Ammon's horn (tissue), 1 donor: ENCODE measurements at places on chromosomes 7 and 10.
A peak's percentile ranks its signal among the peaks of the same experiment; 100 is the strongest.

- peak; percentile 16 for DNase-seq
Observed at GRCh38 chr7:28361551-28361950, 50.8 kb upstream of the CREB5 start.

- DNase-seq: no peak
Observed at GRCh38 chr10:4648999-4649398, 177.0 kb upstream of the AKR1E2 start.

- DNase-seq: no peak
Observed at GRCh38 chr7:109637428-109637990, 1067.8 kb downstream of the DNAJB9 start.

GRCh38 chr10:70970830-70971229, 82.5 kb upstream of the PCBD1 start:
- DNase-seq: no peak

- peak; percentile 62 for DNase-seq
Observed at GRCh38 chr10:14625192-14625631, 149.5 kb downstream of the FAM107B start.

GRCh38 chr10:122306282-122306681, 35.2 kb downstream of the BTBD16 start:
- no peak for DNase-seq

- no peak for DNase-seq
Observed at GRCh38 chr7:7102906-7103305, 79.4 kb upstream of the C1GALT1 start.

DNA sequence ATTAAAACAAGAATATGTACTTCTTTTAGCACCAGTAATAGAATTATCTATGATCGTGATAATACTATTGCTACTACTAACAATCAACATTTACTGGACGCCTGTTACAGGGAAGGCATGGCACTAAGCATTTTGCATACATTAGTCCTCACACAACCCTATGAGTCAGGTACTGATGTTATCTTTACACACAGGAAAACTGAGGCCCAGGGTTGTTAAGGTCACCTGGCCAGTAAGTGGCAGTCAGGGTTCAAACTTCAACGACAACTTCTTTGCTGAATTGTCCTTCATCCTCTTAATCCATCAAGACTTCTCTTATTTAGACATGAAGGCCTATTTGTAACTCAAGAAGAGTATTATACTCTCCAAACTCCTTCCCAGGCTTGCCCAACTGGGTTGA, 41.9 kb upstream of the ACSL5 start:
- no peak for DNase-seq

DNA sequence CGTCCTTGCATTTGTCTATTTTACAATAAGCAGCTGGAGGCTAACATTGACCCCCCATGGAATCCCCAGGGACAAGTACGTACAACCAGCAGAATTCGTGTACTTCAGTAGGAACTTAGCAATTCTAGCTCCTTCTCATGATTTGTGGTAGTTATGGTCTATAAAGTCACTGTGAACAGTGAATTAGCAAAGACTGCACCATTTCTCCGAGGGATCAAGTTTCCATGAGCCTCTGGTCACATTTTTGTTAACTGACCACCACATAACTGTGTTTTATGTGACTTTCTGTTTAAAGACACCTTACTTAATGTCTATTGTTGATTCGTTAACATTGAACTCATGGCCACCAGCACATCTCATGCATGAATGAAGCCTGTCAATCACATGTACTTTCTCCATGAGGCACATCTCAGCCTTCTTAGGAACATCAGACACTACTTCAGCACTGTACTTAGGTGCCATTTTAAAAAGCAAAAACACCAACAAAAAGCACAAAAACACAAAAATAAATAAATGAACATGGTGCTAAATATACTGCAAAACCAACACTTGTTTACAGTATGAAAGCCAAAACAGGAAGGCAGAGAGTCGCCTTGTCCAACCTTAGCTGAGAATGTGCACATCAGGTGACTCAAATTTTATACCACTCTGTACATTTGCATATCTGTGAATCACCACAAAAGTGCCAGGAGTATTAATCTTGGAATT, 9.0 kb upstream of the UCN3 start:
- no peak for DNase-seq

DNA sequence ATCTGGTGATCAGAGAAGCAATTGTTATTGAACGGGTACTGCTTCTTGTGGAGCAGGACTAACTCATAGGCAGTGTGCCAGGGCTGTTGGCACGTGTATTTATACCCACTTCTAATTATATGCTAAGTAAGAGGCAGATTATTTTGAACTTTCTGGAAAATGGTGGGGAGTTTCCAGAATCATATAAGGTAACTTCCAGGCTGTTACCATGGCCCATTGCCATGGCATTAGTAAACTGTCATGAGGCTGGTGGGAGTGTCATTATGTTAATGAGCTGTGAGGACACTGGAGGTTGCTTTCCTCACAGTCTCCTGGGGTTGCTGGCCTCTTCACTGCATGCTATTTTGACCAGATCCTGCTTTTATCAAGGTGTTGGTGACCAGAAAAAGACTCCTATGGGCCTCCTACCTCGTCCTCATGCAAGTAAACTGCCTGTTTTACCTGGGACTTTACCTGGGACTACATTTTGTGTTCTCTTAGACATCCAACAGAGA, 122.6 kb downstream of the KCND2 start:
- DNase-seq: no peak

DNA sequence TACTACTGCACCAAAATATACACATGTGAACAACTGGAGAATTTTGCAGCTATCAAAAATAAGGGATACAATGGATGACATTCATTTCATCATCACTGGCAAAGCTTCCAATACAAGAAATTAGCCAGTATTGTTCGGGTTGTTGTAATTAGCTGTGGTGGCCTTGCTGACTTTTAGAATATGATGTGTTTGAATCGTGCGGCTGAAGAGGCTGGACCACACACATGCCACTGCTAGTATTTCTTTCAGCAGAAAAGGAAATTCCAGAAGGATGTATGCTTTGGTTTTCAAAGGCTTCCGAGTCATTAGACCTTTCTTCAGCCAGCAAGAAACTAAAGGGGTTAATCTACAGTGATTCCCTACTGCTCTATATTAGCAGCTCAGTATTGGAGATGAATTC, 16.6 kb downstream of the RPP38 start:
- no peak for DNase-seq

GRCh38 chr7:50304911-50305582, 531 bp downstream of the IKZF1 start:
- no peak for DNase-seq

- no peak for DNase-seq
Observed at GRCh38 chr10:11483201-11484148, 128.0 kb downstream of the USP6NL start.

DNA sequence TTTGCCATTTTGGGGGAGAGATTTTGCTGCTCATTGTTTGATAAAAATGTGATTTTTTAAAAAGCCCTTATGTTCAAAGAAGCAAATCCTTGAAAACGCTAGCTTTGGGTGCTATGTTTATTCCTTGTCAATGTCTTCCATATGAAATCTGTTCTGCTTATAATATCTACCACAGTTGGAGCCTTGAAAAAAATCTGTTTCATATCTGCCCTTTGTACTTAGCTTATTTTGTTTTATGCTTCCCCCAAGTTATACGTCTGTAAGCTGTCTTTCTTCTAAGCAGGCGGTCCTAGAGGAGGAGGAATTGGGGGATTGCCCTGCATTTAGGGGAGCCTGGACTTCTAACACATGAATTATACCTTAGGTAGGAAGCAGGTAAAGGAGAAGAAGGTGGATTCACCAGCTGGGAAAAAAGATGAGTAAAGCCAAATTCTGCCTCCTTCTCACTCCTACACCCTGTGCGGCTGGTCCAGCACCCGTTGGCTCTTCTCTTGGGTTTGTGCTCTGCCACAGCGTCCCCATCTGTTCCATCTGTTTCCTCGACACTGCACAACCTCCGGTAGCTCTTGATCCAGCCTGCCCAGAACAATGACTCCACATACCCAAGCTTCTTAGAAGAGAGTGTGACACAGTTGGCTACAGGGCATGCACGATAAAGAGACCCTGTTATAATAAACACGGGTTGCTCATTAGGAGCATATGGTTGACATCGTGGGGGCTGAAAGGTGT, 31.9 kb upstream of the NEUROD6 start:
- no peak for DNase-seq

GRCh38 chr7:75738604-75738974, at the start of gene HIP1:
Gene HIP1 (minus strand): TSS chr7:75738941. CDS start chr7:75738920, 21 bp downstream.
- DNase-seq: peak; percentile 11

DNA sequence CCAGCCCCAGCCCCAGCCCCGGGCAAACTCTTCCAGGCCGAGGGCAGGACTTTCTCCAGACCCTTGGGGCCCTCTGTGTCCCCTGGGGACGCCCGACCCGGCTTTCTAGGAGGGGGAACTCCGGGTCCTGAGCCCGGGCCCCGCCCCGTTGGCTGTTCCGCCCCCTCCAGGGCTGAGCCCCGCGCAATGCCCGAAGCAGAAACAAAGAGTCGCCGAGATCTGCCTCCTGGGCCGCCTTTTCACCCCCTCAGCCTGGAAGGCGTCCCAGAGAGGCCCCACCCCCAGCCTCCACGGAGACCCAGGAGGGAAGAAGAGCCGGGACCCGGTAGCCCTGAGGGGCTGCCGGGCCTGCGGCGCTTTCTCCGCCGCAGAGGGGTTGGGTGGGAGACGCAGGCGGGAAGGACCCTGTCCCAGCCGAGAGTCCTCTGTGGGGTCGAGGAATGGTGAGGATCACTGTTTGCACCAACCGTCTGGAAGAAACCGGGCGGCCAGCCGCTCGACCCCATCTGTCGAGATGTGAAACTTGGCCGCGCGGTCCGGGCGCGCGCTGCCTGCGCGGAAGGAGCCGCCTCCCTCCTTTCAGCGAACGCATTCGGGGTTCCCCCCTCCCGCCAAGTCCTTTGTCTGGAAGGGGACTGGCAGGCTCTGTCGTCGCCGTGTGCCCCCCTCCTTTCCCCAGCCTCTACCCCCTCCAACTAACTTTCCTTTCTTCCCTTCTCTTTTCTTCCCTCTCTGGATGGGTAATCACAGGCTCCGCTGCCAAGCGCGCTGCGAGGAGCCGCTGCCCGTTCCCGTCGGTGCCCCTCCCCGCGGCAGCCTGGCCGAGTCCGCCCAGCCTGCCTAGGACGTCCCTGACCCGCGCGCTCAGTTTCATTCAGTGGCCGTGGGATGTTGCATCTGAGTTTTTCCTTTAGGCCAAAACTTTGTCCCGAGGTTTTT, 10.2 kb downstream of the EN2 start:
- DNase-seq: no peak

GRCh38 chr10:4839353-4839752, 13.3 kb downstream of the AKR1E2 start:
- no peak for DNase-seq

DNA sequence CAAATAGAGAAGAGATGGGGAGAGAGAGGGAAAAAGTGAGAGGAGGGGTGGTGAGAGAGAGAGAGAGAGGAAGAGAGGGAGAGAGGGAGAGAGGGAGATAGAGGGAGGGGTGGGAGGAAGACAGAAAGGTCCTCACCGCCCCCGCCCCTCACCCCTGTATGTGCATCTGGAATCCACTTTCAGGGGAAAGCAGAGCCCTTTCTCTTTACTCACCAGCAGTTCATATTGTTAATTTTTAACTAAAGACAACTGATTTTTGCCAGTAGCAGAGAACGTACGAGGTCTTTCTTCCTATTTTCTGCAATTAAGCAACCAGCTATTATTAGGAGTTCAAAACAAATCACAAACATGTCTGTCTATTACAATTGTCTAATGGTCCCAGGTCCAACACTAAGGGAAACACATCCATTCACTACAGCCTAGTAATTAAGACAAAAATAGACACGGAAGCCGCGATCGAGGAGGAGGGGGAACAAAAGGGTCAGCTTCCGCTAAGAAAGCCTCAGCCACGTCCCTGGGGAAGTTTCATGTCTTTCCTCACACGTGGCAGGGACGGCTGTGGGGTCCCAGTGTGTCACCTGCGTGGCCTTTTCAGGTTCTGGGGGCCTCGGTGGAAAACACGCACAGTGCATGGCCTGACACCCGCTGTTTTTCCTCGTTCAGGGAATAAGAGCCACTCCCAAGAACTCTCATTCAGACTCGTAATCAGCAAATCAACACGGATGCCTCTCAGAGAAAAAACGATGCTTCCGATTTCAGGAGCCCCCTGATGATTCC, 572.0 kb downstream of the PTPRN2 start:
- DNase-seq: no peak

DNA sequence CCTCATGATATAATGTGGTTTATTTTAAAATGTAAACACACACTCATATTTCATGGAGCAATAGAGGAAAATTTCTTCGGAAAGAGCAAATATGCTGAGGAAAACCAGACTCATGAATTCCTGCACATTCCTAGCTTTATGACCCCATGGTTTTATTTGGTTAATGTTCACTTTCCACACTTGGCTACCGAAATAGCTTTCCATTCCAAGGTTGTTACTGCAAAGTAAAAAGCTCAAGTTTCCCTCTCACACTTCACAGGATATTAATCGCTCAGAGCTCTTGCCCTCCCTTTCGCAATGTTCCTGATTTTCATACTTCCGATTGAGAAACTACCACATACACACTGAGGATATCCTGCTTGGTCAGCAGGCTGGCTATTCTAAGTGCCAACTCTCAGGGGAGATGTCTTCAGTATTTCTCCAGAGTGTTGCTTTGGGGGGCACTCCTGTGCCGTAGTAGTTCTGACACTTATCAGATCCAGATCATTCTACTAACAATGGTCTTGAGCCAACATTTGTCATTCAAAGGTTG, 77.5 kb upstream of the STEAP1B start:
- DNase-seq: peak; percentile 61

DNA sequence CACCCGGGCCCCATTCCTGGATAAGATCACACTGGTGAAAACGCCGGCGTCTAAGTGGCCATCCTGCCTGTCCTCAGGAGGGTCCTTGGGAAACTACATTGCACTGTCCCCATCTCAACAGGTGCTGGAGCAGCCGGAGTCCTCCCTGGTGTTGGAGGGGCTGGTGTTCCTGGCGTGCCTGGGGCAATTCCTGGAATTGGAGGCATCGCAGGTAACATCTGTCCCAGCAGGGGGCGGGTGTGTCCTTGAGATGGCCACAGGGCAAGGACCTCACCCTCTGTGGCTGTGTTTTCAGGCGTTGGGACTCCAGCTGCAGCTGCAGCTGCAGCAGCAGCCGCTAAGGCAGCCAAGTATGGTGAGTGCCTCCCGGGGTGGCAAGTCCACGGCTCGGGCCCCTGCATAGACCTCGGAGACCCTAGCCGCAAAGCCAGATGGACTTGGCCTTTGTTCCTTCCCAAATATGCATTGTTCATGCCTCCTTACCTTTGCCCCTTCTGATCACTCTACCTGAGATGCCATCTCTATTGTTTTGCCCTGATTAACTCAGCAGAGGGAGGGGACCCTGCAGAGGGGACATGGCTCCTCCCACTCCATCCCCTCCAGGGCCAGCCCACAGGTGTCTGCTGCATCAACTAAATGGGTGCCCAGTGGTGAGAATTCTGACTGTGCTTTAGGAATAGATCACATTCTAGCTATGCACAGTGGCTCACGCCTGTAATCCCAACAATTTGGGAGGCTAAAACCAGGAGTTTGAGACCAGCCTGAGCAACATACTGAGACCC, 23.8 kb downstream of the ELN start:
- DNase-seq: no peak
